ENCODE measurements at places on chromosomes 6 and 20.

DNA sequence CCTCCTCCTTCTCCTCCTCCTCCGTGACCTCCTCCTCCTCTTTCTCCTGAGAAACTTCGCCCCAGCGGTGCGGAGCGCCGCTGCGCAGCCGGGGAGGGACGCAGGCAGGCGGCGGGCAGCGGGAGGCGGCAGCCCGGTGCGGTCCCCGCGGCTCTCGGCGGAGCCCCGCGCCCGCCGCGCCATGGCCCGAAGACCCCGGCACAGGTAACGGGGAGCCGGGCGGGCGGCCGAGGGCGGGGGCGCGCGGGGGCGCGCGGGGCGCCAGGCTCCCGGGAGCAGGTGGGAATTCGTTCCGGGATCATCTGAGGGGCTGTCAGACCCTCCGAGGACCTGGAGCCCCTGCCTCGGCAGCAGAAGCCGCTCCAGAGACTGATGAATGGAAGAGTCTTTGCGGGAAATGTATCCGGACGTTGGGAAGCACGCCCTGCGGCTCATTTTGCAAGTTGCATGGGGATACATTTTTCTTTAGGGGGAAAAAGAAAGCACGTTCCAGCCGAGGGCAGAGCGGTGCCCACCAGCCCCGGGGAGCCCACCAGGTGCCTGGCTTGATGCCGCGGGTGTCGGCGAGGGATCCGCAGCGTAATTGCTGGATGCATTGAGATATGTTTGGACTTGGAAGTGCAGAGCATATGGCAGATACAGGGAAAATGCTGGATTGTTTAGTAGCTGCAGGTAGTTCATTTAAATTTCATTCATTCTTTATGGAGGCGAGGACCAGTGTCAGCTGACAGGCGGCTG is 394 bp downstream of the MYB start:
- peak; percentile 69 for DNase-seq

GRCh38 chr6:156648616-156649015 is 128.6 kb upstream of the ARID1B start:
- no peak for DNase-seq

DNA sequence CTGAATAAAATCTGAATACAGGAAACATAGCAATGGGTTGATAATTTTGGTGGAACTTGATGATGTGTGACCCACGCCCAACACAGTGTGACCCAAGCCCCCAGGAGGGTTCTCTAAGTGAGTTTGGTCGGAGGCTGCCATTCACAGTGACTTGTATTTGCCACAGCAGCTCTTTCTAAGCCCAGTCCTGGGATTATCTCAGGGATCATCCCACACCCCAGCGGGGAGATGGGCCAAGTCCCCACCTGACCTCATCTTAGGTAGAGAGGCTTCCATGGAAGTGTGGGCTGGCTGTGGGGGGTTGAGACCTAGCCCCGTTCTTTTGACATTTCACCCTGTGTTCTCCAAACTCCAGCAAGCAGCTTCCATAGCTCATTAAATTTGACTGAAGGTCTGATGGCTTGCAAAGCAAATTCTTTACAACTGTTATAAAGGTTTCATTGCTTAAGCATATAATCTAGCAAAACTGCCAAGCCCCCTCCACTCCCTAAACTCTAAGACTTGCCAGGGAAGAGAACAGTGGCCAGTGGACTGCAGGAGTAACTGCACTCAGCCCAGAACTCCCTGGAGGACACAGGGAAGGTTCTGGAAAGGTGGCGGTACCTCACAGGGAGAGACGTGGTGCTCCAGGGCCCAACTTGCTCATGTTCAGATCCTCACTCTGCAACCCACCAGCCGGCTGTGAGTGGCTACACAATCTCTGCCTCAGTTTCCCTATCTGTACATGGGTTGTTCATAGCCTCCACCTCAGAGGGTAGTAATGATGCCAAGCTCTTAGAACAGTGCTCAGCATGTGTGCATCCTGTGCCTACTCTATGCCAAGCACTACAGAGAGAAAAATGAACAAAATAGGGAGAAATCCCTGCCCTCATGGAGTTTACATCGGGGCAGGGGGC is 1.0 kb upstream of the PCK1 start:
- DNase-seq = no peak

DNA sequence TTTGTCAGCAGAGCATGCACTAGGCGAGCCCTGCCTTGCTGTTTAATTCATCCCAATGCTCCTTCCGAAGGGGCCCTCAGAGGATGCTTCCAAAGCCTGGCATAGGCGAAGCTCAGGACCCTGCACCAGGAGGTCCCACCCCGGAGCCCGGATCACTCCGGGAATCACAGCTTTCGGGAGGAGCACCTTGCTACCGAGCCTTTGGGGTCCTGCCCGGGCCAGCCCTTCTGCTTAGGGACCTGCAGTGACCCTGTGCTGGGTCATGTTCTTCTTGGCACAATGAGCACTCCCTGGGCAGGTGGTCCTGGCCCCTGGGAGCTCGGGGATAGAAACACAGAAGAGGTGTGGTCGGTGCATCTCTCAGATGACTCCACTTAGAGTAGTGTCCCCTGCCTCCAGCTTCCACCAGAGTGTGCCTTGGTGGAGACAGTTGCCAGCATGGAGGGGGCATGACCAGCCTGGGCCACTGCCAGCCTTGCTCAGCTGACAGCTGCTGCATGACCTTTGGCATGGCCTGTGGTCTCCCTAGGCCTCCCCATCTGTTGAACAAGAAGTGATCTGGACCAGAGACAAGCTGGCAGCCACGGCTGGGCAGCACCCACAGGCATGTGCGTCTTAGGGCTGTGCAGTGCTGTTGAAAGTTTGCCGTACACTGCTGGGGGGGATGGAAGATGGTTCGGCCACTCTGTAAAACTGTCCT is 44.7 kb upstream of the SLCO4A1 start:
- DNase-seq = no peak
